CD4-positive, alpha-beta T cell treated with Interleukin-15 for 4 hours (primary cell): ENCODE measurements at places on chromosomes 5 and 9.

DNA sequence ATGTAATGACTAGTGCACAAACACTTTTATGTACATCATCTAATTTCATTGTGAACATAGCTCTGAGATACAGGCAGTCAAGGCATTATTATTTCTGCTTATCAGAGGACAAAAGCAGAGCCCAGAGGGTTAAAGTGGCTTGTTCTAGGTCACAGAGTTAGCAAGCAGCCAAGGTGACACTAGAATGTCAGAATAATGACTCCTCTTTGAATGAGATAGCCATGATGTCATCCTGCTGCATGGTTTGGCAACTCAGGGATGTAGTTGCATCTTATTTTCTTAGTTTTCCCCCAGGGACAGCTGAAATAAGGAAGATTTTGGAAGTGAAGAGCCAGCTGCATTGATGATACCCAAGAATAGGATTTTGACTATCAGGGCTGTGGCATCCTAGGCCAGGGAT is 54.4 kb downstream of the KCNV2 start:
- no peak for DNase-seq

DNA sequence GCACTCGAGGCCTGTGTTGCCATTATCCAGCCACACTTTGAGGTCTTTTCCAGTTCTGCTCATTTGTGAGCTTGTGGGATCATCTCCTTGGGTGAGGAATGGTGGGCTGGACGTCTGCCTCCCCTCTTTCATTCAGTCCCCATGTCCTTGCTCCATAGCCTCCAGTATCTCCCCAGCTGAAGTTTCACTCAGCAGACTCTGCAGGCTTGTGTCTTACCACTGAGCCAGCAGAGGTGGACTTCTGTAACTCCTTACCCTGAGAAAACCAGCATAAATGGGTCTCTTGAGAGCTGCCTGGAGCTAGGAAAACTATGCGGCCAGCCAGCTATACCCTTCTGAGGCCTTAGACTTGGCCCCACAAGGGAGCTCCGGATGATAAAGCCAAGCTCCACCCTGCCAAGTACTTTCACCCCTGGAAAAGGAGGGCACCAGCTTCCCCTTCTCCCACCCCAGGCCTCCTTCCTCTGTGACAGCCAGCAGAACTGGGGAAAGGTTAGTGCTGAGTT is 12.2 kb downstream of the IRF1 start:
- no peak for DNase-seq

DNA sequence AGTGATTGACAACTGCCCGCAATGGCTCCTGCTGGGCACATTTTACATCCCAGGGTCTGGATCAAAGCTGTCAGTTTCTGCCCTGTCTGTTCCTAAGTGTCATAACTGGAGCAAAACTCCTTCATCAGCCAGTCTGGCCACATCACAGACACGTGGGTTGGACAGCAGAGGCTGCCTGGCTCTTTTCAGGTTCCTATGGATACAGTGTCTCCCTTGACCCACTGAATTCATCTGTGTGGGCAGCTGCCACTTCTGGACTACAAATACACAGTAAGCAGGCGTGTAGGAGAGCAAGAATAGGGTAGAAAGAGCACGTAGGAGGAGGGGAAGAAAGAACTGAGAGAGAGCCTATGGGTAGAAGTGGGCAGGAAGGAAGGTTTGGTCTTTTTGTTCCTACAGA is 238.0 kb downstream of the ENC1 start:
- DNase-seq = no peak

- DNase-seq = no peak
Observed at GRCh38 chr5:2863675-2864433, 112.4 kb upstream of the IRX2 start.

GRCh38 chr5:137220523-137220927 is 278.6 kb downstream of the SPOCK1 start:
- no peak for DNase-seq

DNA sequence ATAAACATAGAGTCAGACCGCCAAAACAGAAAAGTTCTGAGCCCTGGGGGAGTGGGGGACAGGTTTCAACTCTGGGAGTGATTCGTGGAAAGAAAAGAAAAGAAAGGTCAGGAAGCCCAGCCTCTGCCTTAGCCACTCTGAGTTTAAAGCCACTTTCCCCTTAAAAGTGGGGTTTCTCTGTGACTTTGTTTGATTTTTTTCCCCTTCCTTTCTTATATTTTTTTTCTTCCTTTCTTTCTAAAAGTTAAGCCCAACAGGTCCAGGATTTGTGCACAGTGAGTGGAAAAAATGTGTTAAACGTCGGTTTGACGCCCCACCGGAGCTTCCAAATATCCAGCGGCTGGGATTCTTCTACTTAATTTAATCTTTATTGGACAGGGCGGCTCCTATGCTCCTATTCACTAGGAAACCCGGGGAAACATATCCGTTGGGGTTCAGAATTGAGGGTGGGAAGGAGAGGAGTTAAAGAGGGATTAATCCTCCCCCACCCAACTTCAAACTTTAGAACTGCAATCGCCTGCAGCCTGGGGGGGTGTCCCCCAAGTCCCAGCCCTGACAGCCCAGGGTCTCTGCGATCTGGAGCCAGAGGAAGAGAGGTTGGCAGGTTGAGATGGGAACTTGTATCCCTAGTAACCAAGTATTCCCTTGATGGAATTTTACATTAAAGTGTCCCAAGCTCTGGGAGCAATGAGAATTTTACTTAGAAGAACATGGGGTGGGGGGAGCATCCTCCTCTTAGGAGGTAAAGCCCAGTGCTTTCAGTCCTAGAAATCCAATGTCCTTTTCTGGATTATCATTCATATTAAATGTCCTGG is 6.3 kb downstream of the NR2F1-AS1 start:
- DNase-seq = no peak

GRCh38 chr5:55232271-55232984 is 980 bp downstream of the CCNO start:
- DNase-seq = no peak

DNA sequence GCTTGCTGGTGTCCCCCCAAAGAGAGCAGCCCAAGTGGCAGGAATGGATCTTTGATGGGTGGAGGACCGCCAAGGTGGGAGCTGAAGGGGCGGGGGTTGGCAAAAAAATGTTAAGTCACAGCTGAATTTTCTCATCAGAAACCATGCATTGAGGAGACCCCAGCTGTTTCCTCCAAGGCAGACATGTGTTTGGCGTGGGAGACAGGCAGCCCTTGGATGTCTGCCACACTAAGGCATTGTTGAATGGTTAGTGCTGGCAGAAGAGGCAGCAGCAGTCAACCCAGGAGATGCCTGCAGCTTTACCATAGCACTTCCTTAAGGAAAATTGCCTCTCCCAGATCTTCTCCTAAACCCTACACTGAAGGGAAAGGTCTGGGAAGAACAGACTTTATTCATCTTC is 394.9 kb upstream of the CD180 start:
- no peak for DNase-seq

DNA sequence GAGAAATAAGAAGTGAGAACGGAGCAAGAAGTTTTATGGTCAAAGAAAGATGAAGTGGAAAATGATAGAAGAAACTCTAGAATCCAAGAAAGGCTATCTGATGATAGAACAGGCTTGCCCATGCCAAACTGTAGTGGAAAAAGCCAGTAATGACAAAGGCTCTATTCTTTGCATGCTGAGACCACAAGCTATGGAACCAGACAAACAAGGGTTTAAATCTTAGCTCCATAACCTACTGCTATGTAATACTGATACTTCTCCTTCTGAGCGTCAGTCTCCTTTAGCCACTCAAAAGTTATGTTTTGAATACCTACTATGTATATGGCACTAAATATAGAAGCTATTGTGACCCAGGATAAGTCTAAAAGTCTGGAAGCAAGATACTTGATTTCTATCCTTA is 51.2 kb upstream of the TRIM32 start:
- no peak for DNase-seq

- no peak for DNase-seq
Observed at GRCh38 chr5:124454081-124454480, 292.4 kb downstream of the ZNF608 start.

GRCh38 chr9:125648294-125648693 is 58.7 kb downstream of the MAPKAP1 start:
- DNase-seq = no peak

GRCh38 chr5:173016598-173017046 is 33.1 kb downstream of the ATP6V0E1 start:
- DNase-seq = no peak

DNA sequence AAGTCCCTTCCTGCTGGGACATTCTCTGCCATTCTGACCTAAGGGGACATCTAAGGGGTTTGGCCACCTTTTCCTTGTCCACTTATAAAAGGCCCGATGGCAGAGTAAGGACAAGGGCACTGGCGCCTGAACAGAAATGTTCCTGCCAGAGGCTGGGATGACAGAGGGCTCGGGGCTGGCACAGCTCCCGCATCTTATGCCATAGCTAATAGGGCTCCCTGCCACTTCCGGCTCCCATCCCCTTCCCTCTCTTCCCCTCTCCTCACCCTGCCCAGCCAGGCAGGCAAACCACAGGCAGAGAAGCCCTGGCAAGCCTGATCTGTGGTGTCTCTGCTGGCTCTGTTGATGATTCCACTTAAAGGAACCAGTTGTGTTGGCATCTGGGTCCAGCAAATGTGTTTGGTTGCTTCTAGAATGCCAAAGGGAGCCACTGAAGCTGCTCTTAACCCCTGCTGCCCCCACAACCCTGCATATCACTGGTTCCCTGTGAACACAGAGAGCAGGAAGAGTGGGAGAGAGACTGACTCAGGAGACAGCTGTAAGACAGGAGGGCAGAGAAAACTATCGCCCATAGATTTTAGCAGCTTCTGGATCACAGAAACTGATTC is 18.4 kb upstream of the ADRA1B start:
- no peak for DNase-seq

DNA sequence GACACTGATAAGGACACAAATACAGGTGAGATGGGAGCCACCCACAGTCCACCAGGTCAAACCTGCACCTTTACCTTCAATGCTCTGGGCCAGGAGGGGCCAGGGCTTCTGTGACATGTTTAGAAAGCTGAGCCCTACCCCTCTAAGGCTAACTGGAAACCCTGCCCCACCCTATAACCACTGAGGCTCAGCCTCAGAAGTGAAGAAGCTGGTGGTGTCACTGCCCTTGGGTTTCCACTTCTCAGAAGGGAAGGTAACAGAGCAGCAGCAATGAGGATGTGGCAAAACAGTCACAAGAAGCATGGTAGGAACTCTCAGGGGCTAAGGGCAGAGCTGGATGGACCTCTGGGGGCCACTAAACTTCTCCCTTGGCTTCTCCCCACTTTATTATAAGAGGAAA is 6.0 kb downstream of the PDGFRB start:
- DNase-seq = no peak

DNA sequence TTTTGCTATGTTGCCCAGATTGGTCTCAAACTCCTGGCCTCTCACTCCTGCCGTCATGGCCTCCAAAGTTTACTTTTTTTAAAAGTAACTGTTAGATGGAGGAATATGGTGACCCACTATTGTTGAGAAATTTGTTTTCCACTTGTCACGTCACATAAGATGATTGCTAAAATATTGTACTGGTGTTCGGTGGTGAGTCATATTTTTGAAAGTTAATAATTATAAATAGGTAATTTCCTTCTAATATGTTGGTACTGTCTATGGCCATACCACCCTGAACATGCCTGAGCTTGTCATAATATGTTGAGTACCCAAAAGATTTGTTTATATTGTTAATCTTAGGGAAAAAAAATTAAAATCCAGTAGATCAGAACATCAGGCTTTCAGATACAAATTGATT is 22.6 kb downstream of the RMI1 start:
- no peak for DNase-seq

GRCh38 chr9:70049236-70049635 is 5.6 kb downstream of the MAMDC2 start:
- DNase-seq = no peak

- no peak for DNase-seq
Observed at GRCh38 chr5:158519433-158520021, 580.2 kb downstream of the EBF1 start.

DNA sequence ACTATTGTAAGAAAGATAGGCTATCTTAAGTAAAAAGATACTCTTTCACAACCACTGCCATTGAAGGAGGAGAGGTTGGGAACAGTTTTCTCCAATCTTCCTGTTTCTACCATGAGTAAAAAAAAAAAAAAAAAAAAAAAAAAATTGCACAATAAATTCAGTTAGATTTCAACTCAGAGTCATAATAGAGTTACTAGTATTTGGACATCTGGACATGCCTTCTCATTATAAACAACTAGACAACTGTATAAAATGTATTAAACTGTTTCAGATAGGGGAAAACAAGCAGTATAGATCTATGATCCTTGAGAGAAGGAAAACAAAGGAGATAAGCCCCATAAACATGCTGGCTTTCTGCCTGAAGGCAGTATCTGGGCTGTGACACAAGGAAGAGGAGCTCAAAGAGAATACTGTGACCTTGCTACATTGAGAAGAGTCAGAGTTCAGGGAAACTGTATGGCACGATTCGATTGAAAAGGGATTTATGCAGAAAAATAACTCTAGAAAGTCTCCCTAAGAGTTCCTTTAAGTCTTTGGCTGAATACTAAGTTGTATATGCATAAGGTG is 249.2 kb upstream of the POU5F2 start:
- no peak for DNase-seq

DNA sequence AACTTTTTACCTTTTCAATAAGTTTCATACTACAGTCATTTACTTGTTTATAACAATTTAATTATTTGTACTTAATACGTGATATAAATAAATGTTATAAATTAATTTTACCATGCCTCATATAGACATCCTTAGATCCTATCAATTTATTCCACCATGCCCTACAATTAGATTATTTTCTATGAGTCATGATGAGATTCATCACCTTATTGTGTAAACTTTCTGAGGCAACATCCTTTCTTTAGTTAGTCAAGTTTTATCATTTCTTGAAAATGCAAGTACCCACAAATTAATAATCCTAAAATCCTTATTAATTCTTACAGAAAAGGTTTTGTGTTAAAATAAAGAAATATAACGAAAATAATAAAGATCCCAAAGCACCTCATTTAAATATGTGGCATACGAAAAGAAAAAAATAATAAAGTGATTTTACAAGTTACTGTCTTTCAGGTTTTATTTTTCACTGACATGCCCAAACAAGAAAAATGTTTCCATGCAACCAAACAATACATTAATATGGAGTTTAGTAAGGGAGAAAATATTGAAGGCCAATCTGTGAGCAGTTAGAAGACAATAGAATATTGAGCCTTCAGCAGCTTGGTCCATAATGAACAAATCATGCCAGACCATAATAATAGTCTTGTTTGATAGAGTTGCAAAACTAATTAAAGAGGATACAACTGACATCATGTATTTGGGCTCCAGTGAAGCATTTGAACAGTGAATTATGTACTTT is 188.7 kb upstream of the MRPS30 start:
- no peak for DNase-seq

DNA sequence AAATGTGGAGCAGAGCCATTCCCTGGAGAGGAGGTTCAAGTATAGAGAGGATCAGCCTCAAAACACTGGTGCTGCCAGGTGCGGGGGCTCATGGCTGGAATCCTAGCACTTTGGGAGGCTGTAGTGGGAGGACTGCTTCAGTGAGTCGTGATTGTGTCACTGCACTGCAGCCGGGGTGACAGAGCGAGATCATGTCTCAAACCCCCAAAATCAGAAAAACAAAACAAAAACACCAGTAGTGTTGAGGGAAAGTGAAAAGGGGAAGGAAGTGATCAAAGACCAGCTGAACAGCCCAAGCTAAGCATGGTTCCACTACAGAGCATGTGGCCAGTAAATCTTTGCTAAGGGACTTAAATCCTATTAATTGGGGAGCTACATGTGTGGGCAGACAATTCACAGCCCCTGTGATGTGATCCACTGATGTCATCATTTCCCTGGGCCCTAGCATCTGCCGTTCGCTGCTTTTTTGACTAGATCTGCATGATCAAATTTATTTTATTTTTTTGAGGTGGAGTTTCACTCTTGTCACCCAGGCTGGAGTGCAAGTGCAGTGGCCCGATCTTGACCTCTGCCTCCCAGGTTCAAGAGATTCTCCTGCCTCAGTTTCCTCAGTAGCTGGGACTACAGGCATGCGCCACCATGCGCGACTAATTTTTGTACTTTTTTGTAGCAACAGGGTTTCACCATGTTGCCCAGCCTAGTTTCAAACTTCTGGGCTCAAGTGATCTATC is 2.7 kb upstream of the PCBD2 start:
- no peak for DNase-seq
